ENCODE measurements at places on chromosomes 3 and 15.

- DNase-seq: no peak
Measured at GRCh38 chr3:82654708-82655107, 893.3 kb upstream of the GBE1 start.

- DNase-seq: no peak
Measured at GRCh38 chr3:116161575-116162525, 283.4 kb downstream of the LSAMP start.

GRCh38 chr3:42175386-42176240, 84.5 kb downstream of the TRAK1 start:
- DNase-seq: no peak

DNA sequence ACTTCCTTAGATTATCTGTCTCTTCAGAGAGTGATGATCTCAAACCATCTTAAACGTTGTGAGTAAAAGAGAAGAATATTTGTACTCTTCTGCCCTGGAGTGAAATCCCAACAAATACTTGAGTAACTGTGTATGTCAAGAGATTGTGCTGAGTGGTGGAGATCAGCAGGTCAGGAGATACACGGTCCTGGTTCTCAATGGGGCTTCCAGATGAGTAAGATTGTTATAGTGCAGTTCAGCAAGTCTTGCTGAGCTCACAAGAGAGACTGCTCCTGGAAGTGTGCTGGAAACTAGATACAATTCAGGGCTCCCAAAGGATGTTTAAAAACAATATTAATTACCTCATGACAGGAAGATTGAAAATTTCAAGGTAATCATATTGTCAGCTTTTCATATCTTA, 184.3 kb downstream of the AKAP13 start:
- DNase-seq: no peak

DNA sequence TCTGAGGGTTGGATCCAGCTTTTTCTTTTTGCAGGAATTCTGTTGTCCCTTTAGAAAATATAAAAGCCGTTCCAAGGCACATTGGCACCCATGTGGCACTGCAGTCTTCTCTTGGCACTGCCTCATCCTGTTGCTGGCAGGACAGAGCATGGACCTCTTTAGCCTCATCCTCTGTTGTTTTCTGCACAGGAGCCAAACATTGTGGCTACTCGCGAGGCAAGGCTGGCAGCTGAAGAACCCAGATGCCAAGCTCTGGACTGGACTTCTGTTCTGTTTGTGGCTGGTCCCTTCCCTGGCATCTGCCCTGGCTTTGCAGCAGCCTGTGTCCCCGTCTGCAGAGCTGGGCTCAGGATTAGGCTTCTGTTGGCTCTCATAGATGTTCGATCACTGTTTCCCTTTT, 224.7 kb upstream of the TBC1D5 start:
- DNase-seq: no peak

GRCh38 chr3:132344666-132345280, 27.6 kb downstream of the ACP3 start:
- DNase-seq: no peak

- DNase-seq: no peak
Measured at GRCh38 chr15:58555162-58556027, 123.6 kb downstream of the LIPC start.

DNA sequence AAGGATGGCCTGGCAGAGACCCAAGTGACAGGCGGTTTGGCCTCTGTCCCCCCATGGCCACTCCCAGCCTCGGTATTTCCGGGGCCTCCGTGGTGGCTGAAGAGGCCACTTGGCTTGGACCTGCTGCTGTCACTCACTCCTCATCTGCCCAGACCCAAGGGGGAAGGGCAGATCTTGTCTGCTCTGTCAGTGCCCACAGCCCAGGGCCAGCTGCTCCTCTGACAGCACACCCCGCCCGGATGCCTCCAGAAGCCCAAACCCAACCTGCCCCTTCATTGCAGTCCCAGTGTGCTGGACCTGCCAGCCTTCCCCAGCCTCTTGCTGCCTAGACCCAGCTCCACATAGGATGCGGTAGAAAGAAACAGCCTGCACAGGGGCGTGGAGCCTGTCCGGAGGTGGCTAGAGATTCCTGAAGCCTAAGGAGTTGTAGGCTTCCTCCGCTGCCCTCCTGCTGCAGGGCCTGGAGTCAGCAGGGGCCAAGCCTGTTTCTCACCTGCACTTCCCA, 52.0 kb downstream of the MAGEF1 start:
- no peak for DNase-seq

- DNase-seq: no peak
Measured at GRCh38 chr3:69033470-69033869, 18.7 kb downstream of the TMF1 start.
